Erythroblast (primary cell): ENCODE measurements at places on chromosomes 5 and 9.

DNA sequence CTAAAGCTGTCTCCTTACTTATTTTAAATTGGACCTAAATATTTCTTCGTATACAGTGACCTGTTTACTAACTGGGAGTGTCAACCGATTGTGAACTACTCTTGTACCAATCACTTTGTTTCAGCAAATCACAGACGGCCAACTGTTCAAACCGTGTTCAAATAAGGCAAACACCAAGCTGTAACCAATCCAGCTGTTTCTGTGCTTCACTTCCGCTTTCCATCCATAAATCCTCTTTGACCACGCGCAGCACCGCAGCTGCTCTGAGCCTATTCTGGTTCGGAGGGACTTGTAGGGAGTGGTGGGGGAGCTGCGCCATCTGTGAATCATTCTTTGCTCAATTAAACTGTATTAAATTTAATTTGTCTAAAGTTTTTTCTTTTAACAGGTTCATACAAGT, 4.8 kb upstream of the FAM240B start:
- no peak for DNase-seq

GRCh38 chr5:180825768-180826525, 23.3 kb upstream of the MGAT1 start:
- no peak for DNase-seq

GRCh38 chr5:102600964-102601363, 102.2 kb upstream of the SLCO6A1 start:
- no peak for DNase-seq

GRCh38 chr5:39501397-39501796, 76.6 kb upstream of the DAB2 start:
- DNase-seq, result no peak

GRCh38 chr5:20494706-20495105, 506.7 kb upstream of the CDH18 start:
- no peak for DNase-seq

GRCh38 chr5:76388236-76388635, 14.8 kb upstream of the IQGAP2 start:
- DNase-seq, result no peak

GRCh38 chr5:145902421-145902820, 29.6 kb upstream of the GRXCR2 start:
- no peak for DNase-seq
